ENCODE measurements at places on chromosomes 5 and 9.

DNA sequence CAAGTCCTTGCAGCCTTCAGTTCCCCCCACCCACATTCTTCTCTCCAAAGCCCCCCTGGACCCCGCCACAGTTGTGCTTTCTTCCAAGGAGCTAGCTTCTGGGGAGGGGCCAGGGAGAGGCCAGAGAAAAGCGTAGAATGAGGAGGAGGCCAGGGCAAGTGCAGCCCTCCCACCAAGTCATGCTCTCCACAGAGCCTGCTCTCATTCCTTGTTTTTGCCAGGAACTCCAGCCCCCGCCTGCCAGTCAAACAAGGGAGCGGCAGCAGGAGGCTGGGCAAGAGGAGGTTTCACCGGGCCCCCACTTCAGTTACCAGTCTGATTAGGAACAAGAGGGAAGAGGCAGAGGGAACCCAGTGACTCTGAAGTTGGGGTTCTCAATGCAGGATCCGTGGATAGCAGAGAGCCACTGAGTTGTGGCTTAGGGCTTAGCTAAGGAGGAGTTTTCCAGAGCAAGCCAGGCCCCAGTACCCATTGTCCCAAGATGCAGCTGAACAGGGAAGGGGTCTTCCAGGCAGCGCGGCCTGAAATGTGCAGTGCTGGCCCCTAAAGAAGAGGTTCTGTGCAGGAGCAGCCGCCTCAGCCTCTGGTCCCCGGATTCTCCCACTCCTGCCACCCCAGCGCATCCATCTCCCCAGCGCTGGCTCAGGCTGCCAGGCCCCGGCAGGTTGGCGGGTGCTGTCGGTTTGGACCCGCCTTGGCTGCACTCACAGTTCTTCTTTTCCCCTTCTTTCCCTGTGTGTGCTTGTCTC lies 120.6 kb downstream of the DAB2IP start:
- DNase-seq = no peak

DNA sequence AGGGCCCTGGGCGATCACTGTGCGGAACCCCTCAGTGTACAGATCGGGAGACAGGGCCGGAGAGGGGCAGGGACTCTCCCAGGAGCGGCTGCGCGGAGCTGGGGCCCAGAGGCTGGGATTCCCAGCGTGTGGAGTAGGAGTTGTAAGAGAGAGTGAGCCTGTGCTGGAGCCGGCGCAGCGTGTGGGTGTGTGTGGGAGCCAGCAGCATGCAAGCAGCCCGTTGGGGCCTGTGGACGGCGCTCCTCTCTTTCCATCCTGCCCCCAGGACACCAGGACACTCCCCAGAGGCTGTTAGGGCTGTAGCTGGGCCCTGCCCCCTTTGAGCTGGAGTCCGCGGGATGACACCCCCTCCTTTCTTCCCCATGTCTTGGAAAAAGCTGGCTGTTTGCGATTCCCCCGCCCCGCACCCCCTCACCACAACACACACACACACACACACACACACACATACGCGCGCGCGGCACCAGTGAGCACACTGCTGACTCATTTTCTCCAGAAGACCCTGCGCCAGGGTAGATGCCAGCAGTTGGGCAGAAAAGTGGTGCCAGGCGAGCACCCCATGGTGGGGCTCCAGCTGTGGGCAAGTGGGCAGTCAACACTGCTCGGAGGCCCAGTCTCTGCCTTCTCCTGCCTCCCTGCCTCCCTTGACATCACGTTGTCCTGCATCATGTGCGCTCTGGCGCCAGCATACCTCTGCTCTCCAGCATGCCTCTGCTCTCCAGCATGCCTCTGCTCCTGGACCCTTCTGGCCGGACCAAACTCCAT lies 1.5 kb downstream of the COL27A1 start:
- DNase-seq = peak; percentile 47

GRCh38 chr5:31887556-31887955 lies 248.6 kb downstream of the PDZD2 start:
- no peak for DNase-seq

DNA sequence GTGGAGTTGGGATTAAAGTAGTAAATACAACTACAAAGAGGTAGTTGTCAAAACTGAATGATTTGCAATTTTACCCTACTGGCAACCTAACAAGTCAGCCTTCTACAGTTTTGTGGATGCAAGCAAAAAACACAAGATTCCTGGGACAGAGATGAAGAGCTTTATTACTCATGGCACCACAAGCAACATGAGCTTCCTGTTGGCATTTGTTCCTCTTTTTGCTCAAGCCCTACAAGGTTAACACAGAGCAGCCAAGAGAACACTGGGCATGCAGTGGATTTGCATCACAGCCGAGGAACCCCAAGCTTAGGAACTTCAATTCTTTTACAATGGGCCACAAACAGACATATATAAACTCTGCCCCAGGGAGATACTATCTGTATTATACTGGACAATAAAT lies 28.8 kb upstream of the DMAC1 start:
- DNase-seq = no peak

- DNase-seq = no peak
Observed at GRCh38 chr5:127863610-127864395, 160.6 kb downstream of the CCDC192 start.

- no peak for DNase-seq
Observed at GRCh38 chr5:78126536-78126935, 168.0 kb downstream of the AP3B1 start.

- no peak for DNase-seq
Observed at GRCh38 chr9:17846948-17847655, 268.2 kb downstream of the SH3GL2 start.

GRCh38 chr9:94805585-94805984 lies 79.1 kb downstream of the AOPEP start:
- DNase-seq = no peak

DNA sequence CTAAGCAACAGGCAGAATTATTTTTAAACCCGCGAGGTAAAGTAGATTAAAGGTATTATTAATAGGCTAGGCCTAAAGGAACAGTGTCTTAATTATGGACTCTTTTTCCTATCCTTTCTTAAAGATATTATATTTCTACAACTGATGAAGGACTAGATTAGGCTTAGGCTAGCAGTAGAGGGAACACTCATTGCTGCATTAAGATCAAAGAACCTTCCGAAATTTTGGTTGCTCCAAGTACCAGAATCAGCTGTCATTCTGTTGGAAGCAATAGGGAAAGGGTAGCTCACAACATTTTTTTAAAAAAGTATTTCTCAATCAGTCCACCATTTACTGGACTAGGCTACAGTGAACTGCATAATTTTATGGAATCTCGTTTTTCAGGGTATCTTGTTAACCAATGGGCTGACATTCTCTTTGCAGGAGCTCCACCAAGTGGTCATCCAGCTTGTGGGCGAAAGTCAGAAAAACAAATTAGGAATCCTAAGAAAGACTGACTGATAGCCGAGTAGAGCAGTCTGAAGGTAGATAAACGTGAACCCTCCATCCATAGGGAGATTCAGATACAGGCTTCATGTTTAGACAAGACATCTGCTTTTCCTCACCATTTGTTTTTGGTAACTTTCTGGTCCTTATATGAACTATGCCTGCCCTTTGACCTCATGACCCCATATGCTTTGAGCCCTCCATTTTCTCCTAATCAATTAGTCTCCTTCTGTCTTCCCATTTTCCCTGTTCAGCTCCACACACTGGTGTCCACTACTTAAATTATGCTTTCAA lies 103.6 kb upstream of the CHD1 start:
- peak; percentile 13 for DNase-seq

- no peak for DNase-seq
Observed at GRCh38 chr5:91670122-91670521, 287.0 kb upstream of the ARRDC3 start.

- no peak for DNase-seq
Observed at GRCh38 chr9:97578846-97579245, 54.3 kb downstream of the TSTD2 start.

DNA sequence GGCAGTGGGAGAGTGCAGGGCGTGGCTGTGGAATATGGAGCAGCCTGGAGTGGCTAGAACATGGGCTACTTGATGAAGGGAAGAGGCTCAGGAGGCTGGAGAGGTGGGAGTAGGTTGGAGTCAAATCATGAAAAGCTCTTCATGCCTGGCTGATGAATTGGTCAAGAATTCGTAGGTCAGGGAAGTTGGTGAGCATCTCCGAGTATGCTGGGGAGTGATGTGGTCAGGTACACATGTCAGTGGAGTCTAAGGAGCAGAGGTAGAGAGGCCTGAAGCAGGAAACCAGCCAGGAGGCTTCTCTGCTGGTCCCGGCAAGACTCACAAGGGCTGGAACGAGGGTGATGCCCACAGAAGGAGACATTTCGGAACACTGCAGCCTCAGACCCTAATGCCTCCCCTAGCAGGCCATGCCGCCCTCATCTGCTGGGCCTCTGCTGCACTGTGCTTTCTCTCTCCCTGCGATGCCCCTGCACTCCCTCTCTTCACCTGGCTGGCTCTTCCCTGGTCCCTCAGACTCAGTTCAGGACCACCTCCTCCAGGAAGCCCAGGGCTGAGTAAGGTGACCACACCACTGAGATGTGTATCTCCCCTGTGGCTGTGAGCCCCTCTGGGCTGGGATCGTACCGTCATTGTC lies 33.6 kb downstream of the TMOD1 start:
- DNase-seq = no peak

DNA sequence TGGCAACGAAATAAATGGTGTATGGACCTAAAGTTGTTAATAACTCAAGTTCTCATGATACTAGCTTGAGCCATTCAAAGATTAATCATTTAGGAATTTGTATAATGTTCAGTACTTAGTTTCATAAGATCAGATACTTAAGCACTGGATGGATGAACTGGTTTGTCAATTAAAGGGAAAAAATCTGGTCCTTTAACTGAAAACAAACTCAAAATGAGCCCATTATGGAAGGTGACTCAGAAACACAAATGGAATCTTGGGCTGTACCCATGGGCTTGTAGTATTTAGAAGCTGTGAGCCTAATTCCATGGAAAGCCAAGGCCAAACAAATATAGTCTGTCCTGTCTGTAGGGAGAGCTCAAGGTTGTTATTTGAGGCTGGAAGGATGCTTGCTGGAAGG lies 27.6 kb upstream of the ADRB2 start:
- no peak for DNase-seq

- no peak for DNase-seq
Observed at GRCh38 chr5:163135849-163136248, 301.5 kb upstream of the CCNG1 start.

Data from hypothalamus (tissue), 51 donors.